Activated gamma-delta T cell treated with anti-CD3 and anti-CD28 coated beads, Interleukin-2, amount 50 U/mL, for 16 hours (primary cell): ENCODE measurements at places on chromosomes 5 and 9.

GRCh38 chr9:88077071-88077617 lies 61.1 kb downstream of the SPATA31C2 start:
- no peak for DNase-seq

GRCh38 chr5:98163796-98164493 lies 609.5 kb upstream of the RGMB start:
- no peak for DNase-seq

GRCh38 chr9:133897675-133898074 lies 94.4 kb downstream of the VAV2 start:
- DNase-seq: no peak

DNA sequence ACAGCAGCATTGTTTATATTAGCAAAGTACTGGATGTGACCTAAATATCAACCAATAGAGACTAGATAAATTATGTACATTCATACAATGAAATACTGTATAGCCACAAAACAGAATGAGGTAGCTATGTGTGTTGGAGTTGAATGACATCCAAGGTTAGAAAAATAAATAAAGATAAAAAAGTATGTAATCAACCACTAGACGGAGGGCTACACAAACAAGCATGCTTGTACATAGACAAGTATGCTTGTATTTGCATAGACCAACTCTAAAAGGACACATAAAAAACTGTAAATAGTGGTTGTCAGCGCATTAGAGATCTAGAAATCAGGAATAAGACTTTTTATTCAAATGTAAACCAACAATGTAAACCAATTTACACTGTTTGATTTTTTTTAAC lies 3.0 kb downstream of the FEM1C start:
- DNase-seq: no peak

DNA sequence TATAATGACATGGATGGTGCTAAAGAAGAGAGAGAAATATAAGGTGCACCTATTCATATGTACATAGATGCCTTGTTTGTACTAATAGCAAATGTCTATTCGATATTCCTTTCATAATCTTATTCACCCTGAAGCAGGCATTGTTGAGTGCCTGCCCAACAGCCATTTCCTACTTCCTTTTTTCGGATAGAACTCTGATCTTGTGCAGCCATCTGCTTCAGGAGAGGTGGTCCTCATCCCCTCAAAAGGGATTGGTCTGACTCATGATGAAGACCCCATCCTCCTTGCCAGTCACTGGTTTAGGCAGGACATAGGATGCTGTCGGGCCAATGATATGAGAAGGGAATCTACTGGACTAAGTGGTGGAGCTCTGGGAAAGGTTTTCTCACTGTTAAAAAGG lies 8.4 kb upstream of the RANBP3L start:
- no peak for DNase-seq

- DNase-seq: no peak
Measured at GRCh38 chr9:109303900-109304299, 17.0 kb downstream of the EPB41L4B start.

- no peak for DNase-seq
Measured at GRCh38 chr9:1404940-1405339, 354.8 kb downstream of the DMRT2 start.

DNA sequence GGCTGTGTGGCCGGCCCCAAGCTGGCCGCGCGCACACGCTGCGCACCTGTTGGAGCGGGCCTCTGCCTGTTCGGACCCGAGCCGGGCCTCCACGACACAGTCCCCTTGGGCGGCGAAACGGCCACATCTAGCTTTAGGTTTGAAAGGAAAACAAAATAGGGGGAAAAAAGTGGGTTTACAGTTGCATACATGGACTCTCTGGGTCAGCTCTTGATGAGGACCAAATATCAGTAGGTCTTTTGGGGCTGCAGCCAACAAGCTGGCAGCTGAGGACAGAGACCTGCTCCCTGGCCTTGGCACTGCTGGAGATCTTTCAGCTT lies 20.7 kb downstream of the IGIP start:
- no peak for DNase-seq
